ENCODE measurements at places on chromosomes 16 and 17.

- DNase-seq: no peak
These were observed 25.0 kb upstream of the GINS3 start for GRCh38 chr16:58367252-58367651.

DNA sequence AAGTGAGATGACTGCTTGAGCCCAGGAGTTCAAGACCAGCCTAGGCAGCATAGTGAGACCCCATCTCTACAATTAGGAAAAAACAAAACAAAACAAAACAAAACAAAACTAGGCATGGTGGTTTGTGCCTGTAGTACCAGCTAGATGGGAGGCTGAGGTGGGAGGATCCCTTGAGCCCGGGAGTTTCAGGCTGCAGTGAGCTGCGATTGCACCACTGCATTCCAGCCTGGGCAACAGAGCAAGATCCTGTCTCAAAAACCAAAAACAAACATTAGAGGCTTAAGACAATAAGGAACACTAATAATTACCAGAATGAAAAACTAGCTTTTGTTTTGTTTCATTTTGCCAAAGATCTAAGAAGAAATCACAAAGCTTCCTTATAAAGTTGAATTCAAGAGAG, 69.2 kb downstream of the GPRC5B start:
- no peak for DNase-seq

DNA sequence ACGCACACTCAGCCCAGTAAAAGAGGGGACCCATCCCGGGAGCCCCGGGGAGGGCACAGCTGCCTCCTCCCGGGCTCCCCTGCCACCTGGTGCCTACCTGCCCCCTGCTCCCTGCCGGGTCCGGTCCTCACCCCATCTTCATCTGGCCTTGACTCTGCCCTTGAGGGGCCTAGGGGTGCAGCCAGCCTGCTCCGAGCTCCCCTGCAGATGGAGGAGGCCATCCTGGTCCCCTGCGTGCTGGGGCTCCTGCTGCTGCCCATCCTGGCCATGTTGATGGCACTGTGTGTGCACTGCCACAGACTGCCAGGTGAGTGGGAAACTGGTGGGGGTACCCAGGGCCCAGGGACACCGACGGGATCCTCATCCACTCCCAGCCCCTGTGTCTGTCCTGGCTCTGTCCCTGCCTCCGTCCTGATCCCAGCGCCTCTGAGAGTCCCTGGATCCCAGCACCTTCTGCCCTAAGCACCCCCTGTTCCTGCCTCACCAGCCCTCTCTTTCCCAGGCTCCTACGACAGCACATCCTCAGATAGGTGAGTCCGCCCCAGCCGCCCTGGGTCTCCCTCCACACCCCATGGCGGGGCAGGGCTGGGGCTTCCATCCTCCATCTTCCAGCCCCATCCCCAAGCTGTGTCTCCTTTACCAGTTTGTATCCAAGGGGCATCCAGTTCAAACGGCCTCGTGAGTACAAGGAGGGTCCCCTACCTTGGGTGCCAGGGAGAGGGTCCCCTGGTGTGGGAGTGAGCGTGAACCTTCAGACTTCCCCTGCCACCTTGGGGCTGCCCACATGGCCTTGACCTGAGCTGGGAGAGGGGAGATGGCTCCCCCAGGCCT, 574 bp downstream of the LAT start:
- DNase-seq: no peak

DNA sequence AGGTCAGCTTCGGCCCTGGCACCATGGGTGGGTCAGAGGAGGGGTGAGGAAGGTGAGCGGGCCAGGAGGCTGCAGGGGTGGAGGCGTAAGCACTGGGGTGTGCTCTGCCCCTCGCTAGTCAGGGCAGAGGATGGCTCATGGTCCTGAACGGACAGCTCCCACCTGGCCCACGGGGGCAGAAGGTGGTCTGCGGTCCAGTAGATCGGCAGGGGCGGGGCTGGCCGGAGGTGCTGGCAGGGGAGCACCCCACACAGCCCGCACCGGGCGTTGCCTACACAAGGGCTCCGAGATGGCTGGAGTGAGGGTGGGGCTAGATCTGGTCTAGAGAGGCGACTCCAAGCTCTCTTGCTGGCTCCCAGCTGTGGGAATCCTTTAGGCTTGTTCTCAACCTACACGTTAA, 8.2 kb downstream of the NPTX1 start:
- DNase-seq: no peak

DNA sequence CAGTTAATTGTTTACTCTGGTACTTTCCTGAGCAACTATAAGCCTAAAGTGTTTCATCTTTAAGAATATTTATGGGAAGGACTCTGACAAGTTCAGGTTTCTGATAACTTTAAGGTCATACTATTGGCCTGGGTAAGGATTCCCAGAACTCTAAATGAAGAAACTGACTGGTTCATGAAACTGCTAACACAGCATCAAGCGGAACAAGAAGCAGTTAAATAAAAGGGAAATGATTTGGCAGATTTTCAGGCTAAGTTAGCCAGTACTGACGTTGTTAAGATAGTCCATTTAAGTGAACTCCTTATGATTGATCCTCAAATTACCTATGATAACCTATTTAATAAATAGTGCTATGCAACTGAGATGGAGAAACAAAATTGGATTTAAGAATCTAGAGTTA, 101.6 kb upstream of the CES5A start:
- no peak for DNase-seq

- DNase-seq: no peak
These were observed 1.2 kb upstream of the CDIPT start for GRCh38 chr16:29864205-29864604.

- DNase-seq: no peak
These were observed 1.5 kb upstream of the ALDH3A2 start for GRCh38 chr17:19646788-19647696.

GRCh38 chr16:12210258-12210880, 233.8 kb downstream of the SNX29 start:
- DNase-seq: no peak

GRCh38 chr17:37088459-37088858, 139.7 kb downstream of the AATF start:
- no peak for DNase-seq

DNA sequence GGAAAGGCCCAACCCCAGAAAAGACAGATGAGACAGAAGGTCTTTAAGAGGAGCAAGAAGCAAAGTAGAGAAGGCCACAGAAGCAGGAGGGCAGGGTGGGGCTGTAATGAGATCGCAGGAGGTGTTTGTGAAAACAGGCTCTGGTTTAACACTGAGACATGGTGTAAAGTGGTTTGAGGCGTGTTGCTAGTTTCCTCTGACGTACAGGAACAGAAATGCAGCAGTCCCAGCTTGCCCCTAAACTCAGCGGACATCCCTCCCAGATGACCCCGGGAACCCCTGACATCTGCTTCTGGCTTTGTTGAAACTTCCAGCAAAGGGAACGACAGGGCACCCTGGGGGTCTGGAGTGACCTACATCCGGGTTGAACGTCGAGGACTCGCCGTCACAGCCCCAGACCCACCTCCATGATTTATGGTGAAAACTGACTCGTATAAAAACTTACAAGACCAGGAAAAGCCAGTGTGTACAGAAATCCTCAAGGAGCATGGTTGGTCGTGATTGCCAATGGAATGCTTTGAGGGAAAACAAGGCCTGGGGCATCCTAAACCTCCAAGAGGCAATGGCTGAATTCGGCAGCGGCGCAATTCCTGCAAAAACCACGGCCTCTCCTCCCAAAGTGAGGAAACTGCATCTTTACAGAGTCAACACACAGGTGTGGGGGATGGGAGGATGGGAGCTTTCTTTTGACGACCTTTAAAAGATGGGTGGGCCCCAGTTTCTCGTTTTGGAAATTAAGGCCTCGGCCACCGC, 25.8 kb downstream of the LITAF start:
- no peak for DNase-seq

- no peak for DNase-seq
These were observed 42.3 kb downstream of the ABCC12 start for GRCh38 chr16:48113471-48113870.

DNA sequence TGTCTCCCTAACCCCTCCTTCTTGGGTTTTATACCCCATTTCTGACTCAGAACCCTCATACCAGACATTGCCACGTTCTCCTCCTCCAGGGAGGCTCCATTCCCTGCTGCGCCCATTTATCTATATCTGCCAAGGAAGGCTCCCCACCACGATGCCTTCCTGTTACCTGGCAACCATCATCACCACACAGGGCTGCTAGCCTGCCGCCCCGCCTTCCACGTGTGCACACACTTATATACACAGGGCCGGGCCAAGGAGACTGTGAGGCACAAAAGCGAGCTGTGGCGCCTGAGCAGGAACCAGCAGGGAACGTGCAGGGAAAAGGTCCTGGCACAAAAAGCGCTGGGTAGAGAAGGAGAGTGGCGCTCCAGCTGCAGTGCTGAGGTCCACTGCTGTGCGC, 261.8 kb downstream of the CBLN1 start:
- no peak for DNase-seq

GRCh38 chr17:83025636-83026280, 53.7 kb upstream of the METRNL start:
- DNase-seq: no peak

GRCh38 chr17:17739388-17740066, 58.3 kb downstream of the RAI1 start:
- DNase-seq: no peak

GRCh38 chr17:7538891-7539545, 9.8 kb upstream of the TNFSF12 start:
- no peak for DNase-seq

DNA sequence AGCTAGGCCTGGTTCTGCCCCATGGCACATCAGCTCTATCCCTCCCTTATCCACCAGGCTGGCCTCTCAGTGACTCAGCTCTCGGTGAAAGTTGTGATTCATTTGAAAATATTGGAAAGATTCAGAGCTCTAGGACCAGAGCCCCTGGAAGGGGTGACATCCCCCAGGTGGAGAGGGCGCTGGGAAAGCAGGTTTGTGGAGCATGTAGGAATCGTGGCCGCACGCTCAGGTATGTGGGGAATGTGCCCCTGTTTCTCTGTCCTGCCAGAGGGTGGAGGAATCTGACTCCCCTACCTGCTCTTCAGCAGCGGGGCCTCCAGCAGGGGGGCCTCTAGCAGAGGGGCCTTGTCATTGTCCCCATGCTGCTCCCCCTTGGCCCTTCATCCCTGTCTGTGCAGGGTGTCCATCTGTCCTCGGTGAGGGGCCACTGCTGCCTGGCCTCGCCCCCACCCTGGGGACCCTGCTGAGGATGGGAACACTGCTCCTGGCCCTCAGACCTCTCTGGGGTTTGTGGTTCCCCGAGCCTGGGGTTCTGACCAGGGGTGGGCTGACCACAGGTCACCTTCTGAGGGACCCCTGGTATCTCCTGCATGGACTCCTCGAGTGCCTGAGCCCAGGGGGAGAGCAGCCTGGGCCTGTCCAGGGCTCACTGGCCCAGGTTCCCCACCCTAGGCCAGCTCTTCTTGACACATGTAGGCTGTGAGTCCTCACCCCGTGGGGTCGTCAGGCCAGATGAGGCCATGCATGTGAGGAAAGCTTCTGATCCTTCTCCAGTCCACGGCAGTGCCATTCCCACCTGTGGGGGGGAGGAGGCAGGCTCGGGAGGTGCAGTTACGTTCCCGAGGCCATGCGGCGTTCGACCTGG, 47.5 kb downstream of the NT5M start:
- no peak for DNase-seq

GRCh38 chr17:11264183-11264871, 23.3 kb downstream of the SHISA6 start:
- DNase-seq: no peak

- DNase-seq: no peak
These were observed 56.9 kb upstream of the LGALS9 start for GRCh38 chr17:27573971-27574525.
